ENCODE measurements at places on chromosomes 12 and 14. TPM values are rescaled to one million over a fixed set of nuclear protein-coding genes. Genes with fewer than 3 reads are reported as not detected.

DNA sequence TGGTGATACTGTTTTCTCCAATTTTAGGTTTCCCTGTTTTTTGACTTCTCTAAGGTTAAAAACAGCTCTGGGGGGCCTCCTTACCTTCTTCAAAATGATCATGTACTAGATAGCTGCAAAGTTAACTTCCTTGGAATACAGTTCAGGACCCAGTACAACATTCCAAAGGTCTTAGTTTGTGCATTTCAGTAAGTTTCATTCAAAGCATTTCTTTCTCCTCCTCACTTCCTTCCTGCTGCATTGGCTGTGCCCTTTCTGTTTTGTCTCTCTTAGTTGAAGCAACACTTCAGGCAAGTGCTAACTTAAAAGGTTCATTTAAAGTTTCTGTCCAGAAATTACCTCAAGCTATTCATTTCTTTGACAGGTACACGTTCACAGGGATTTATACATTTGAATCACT, 95.7 kb downstream of the SCN8A start:
- DNase-seq, result no peak

- DNase-seq, result no peak
These were observed 170.7 kb downstream of the ADCK1 start for GRCh38 chr14:77970646-77971045.

GRCh38 chr12:57935331-57935730, 6.0 kb upstream of the ATP23 start:
- no peak for DNase-seq

GRCh38 chr12:6641131-6641530, 5.4 kb upstream of the LPAR5 start:
- no peak for DNase-seq

GRCh38 chr14:90513161-90514014, 116.6 kb downstream of the CALM1 start:
- no peak for DNase-seq

- no peak for DNase-seq
These were observed 5.5 kb upstream of the CCDC85C start for GRCh38 chr14:99609245-99610170.

GRCh38 chr12:115451151-115451779, 767.3 kb upstream of the TBX3 start:
- no peak for DNase-seq

The RNU4-1 gene
- total RNA-seq, result not detected

DNA sequence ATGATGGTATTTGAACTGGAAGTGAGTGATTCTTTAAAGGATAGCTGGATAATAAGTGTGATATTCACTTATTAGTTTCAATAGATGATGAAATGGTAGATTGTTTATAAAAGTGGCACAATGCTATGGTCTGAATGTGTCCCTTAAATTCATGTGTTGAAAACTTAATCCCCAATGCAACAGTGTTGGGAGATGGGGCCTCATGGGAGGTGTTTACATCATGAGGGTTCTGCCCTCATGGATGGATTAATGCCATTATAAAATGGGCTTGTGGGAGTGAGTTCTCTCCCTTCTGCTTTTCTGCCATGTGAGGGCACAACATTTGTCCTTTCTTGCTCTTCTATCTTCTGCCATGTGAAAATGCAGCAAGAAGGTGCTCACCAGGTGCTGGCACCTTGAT, 134.0 kb downstream of the SLC38A1 start:
- no peak for DNase-seq

All from MG63 (cell line).